ENCODE measurements at places on chromosomes 5 and 9.

GRCh38 chr9:130294664-130295063 lies 29.1 kb downstream of the HMCN2 start:
- DNase-seq, result no peak

DNA sequence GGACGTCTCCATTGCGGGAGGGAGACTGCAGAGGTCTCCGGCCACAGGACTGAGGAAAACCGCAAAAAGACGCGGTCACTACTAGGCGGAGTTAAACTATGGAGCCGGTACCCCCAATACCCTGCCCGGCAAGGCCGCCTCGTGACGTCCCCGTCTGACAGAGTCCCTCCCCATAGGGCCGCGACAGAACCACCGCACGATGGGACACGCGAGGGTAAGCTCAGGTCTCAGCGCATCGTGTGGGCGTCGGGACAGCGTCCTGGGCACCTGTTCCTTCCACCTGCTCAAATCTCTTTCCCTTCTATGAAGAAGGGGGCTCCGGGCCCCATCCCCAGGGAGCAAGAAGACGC lies 35.2 kb upstream of the GLDC start:
- no peak for DNase-seq

- no peak for DNase-seq
These were observed 81.1 kb downstream of the PTPN3 start for GRCh38 chr9:109417054-109417453.

DNA sequence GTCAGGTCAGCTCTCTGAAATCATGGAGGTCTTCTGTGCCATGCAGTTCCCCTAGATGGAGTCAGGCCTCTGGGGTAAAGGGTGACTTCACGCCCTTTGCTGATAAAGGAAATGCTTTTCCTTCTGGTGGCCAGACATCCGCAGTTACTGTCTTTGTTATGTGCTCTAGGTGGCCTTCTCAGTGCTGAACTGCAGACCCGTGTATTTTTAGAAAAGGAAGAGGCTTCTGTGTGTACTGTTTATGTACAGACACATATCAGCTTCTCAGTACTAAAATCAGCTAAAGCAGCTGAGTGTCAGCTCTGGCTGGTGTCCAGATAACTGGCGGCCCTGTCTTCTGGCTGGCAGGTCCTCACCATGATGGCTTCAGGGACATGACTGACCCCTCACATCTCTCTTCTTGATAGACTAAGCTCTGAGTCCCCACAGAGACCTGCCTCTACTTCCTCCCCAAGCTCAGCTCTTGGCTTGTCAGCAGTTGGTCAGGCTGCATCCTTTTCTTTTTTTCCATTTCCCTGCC lies 75.3 kb downstream of the ARHGAP26 start:
- DNase-seq, result no peak

GRCh38 chr5:14229734-14230133 lies 86.6 kb downstream of the TRIO start:
- no peak for DNase-seq

DNA sequence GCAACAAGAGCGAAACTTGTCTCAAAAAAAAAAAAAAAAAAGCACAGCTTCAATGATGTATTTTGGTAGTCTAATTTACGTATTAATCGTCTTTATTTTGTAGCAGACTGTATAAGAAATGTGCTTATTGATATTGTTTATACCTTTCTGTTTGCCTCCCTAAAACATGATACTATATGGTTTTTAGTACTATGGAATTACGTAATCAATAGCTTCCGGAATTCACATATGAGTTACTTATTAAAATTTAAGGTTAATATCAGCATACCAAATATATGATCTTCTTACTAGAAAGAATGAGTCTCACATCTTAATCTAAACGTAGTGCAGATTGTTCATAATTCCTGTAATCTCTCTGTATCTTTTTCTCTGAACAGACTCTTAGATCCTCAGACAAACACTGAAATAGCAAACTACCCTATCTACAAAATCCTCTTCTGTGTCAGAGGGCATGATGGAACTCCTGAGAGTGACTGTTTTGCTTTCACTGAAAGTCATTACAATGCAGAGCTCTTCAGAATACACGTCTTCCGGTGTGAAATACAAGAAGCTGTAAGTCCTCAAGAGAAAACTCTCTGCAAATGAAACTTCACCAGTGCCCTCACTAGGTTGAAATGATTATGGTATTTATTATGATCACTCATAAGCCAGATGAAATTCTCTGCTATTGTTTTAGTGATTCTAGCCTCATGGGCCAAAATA lies 44.4 kb upstream of the GPR21 start:
- no peak for DNase-seq
